ENCODE measurements at places on chromosomes 3 and 15.

DNA sequence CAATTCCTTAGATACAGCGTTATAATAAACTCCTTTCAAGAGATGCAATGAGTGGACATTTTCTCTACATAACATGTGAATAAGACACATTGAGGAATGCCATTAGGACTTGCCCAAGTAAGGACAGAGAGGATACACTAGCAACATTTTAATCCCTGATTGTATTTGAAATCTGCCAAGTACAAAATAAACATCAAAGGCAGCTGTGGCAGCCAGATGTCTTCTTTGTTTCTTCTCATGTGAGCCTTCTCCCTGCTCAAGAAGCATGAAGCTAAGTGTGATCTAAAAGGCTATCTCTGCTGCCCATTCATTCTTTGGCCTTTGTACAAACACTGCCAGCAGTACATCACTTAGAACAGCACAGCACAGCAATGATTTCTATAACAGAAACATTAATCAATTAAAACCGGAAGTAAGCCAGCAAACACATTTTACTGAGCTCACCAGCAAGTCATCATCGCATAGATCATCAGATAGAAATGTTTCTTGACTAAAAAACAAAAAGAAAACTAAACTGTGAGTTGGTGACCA, 364.0 kb downstream of the CNTN6 start:
- DNase-seq, result no peak

DNA sequence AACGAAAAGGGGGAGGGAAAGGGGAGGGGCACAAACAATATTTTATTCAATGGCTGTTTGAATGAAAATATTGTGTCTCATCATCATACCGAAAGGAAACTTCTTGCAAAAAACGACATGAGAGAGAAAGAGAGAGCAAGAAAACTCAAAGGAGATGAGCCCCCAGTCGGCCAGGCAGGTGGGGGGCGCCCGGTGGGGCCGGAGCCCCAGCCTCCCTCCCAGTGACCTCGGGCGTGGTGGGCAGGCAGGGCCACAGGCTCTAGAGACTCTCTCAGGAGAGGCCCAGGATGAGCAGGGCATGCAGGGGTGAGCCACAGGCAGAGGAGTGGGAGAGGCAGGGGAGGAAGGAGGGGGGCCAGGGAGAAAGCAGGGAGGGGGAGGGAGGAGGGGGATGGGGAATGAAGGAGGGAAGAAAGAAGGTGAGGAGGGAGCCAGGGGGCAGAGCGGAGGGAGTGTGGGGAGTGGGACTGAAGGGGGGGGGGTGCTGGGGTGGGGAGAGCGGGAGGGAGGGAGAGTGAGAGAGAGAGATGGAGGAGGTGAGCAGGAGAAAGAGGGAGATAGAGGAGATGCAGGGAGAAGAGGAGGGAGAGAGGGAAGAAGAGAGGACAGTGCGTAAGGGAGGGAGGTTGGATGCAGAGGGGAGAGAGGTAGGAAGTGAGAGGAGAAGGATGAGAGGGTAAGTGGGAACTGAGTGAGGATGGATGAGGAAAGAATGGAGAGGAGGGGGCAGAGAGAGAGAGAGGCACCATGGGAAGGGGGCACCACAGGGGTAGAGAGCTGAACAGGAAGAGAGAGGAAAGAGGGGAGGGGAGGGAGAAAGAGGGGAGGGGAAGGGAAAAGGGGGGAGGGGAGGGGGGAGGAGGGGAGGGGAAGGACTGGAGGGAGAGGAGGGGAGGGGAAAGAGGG, 14.1 kb upstream of the TMEM115 start:
- DNase-seq, result no peak

DNA sequence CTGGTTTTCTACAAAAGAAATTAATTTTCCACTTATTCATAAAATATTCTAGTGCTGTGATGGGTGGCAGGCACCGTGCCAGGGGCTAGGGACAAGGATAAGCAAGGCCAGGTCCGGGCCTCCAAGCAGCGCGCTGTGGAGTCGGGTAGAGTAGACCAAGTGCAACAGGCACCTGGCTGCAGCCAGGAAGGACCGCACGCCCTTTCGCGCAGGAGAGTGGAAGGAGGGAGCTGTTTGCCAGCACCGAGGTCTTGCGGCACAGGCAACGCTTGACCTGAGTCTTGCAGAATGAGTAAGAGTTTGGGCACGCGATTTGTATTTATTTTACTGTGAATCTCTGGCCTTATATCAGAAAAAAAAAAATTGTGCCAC, at the start of gene CASR:
Gene CASR, plus strand, starts transcription at position 148 of the 372 bp plus-strand sequence. CDS start 70,522 bp downstream, outside the sequence.
- no peak for DNase-seq

GRCh38 chr3:134333522-134334181, 40.6 kb downstream of the AMOTL2 start:
- no peak for DNase-seq

- no peak for DNase-seq
These were observed 124.4 kb downstream of the B3GALNT1 start for GRCh38 chr3:160980740-160981139.

GRCh38 chr3:133455281-133455680, 55.4 kb downstream of the BFSP2 start:
- no peak for DNase-seq

DNA sequence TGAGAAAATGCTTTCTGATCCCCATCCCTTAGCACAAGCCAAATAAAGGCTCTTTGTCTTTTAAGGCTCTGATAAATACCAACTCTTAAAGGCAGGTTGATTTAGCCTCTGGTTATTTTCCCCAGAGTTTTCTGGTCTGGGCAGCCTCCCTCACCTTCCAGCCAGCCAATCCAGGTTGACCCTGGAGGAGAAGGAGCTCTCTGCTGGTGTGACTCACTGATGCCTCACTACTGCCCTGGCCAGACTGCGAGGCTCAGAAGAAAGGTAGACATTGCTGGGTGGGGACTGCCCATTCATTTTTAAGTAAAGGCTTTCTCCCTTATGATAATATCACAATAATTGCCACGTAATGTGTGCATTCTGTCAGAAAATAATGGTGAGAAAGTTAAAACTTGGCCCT, 37.1 kb downstream of the SLCO3A1 start:
- DNase-seq, result no peak

GRCh38 chr15:74592222-74592621, 23.4 kb upstream of the CLK3 start:
- no peak for DNase-seq

- no peak for DNase-seq
These were observed 51.3 kb downstream of the TIPARP start for GRCh38 chr3:156725682-156726081.

- DNase-seq, result no peak
These were observed 79.7 kb downstream of the FBN1 start for GRCh38 chr15:48565560-48566482.

- DNase-seq, result no peak
These were observed 333.7 kb downstream of the CTNNB1 start for GRCh38 chr3:41532976-41533375.

DNA sequence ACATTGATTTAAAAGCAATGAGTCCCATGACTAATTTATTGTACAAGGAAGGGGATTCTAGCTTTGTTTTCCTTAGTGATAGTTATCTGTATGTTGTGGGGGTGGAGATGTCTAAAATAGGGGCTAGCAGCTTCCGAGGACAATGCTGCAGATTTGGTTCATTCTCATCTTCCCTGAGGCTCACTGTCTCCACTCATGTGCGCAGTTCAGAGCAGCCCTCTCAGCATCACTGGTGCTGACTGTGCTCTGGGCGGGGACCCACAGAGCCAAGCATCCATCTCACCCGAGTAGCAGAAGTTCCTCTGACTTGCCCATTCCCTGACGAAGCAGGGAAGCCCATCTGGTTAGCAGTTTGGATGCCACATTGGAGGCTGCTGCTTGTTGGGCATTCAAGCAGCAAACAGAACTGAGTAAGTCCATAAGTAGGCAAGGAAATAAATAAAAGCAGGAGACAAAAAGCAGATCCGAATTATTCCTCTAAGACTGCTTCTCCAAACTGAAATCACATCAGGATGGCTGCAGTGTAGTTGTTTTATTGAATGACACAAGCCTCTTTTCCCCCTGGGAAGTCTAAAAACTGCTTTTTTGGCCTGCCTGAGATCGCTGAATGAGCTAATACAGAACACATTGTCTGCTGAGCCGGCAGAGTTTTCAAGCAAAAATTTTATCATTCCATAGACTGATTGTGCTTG, 27.5 kb downstream of the RARB start:
- no peak for DNase-seq

DNA sequence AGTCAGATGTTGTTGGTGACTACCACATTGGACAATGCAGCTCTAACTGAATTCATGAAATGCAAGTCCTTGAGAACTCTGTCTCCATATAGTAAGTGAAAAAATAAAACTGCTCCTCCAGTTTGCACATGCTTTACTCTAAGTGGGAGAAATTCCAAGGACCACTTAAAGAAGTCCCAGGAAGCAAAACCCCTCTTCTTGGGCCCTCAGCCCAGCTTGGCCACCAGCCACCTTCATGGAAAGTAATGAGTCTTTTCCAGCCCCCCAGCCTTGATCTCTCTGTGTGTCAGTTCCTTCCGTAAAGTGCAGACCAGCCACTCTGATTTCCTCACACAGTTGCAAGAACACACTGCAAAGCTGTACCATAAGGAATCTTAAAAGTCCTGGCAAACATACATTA, 34.5 kb downstream of the DAPK2 start:
- no peak for DNase-seq

DNA sequence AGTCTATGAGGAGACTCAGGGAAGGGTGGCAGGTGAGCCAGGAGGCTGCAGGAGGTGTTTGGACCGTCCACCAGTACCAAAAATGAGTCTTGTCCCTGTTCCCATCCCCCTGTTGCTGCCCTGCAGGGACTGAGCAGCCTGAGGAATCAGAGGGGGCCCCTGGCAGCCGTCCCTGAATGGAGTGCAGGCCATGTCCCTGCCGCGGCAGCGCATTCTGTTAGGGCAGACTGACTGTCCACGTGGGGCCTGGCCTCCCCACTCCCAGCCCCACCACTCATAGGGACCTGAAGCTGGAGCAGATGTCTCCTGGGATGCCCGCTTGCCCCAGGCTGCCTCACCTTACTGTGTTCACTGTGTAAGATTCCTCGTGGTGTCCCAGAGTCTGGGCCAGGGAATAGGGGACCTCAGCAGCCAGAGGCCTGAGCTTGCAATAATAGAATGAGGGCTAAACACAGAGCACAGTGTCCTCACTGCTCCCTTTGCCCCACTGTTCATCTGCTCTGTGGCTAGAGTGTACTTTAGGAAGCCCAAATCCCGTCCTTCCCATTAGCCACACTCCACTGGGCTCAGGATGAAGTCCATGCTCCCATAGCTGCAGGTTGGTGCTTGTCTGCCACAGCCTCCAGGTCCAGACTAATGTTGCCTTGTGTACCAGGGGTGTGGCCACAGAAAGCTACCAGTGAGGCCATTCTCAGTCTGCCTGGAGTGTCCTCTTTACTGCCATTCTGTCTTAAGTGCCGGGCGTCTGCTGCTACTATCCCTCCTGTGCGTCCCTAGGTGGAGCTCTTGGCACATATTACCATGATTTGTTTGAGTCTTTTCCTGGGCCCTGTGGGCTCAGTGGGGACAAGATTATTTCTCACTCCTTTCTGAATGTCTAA, 63.2 kb downstream of the HCN4 start:
- no peak for DNase-seq

- DNase-seq, result no peak
These were observed 19.9 kb downstream of the SLC6A6 start for GRCh38 chr3:14422016-14422963.

- DNase-seq, result no peak
These were observed 349.3 kb upstream of the THRB start for GRCh38 chr3:24843955-24844354.

- DNase-seq, result no peak
These were observed 61.2 kb upstream of the LRTM1 start for GRCh38 chr3:54988838-54989630.

DNA sequence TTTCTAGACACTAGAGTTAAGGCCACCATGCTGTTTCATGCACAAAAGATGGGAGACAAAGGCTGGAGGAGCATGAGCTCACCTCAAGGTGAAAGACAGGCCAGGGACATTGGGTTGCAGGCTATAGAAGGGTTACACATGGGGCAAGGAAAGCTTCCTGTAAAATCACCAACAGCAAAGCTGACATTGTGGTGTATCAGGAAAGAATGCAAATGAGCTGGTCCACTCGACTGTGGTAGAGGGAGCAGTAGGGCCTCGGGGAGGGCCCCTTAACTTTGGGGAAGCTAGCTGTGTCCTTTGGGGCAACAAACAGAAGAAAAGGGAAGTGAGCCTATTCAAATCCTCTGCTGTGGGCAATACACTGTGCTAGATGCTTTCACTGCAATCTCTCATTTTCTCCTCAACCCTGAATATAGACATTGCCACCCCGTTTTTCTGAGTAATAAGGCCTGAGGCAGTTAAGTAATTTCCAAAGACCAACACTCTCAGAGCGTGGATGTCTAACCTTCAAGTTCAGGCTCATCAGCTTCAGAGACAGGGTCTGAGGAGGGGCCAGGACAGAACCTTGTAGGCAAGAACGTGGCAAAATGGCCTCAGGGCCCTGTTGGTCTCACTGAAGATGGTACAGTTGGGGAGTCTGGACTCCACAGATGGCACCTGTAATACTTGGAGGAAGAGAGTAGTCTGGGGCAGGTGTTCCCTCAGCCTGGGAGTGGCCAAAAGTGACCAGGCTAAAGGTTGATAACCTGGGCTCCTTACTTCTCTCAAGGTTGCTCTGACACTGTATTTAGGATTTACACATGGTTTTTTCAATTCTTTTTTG, 24.1 kb downstream of the CX3CR1 start:
- no peak for DNase-seq

GRCh38 chr3:193400304-193400703, 21.8 kb upstream of the ATP13A5 start:
- DNase-seq, result no peak

DNA sequence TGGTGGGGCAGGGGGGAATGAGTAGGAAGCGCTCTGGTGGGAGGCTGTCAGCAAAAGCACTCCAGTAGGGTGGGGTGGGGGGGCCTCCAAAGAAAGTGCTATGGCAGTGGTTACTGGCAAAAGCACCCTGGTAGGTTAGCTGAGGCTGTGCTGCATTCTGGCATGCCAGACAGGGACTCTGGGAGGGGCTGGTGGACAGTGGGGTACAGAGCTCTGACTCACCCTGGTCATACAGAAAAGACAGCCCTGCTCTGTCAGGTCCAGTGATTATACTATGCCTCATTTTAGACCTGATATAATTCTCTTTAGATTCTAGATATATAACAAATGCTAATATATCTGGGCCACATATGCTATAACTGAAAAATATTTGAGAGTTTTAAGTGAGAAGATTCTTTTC, 82.8 kb upstream of the CPNE4 start:
- DNase-seq, result no peak

GRCh38 chr3:26964313-26964712, 341.7 kb downstream of the LRRC3B start:
- no peak for DNase-seq

DNA sequence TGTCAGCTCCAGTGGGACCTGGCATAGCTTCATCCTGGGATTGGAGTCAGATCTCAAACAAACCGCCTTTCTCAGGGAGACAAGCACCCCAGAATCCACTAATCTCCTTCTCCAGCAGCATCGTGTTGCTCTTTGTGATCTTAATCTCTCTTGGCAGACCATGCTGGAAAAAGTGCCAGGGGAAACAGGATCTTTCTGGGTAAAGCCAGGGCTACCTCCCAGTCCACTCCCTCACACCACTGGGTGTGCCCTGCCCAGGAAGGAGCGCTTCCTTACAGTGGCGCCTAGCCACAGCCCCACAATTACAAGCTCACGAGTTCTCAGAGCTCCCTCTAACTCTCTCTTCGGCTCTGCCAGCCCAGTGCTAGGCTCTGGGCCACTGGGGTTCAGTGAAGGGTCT, 32.2 kb downstream of the RPLP1 start:
- no peak for DNase-seq

GRCh38 chr3:99355465-99355864, 282.9 kb upstream of the COL8A1 start:
- no peak for DNase-seq
